ENCODE measurements at places on chromosomes 12 and 14.

DNA sequence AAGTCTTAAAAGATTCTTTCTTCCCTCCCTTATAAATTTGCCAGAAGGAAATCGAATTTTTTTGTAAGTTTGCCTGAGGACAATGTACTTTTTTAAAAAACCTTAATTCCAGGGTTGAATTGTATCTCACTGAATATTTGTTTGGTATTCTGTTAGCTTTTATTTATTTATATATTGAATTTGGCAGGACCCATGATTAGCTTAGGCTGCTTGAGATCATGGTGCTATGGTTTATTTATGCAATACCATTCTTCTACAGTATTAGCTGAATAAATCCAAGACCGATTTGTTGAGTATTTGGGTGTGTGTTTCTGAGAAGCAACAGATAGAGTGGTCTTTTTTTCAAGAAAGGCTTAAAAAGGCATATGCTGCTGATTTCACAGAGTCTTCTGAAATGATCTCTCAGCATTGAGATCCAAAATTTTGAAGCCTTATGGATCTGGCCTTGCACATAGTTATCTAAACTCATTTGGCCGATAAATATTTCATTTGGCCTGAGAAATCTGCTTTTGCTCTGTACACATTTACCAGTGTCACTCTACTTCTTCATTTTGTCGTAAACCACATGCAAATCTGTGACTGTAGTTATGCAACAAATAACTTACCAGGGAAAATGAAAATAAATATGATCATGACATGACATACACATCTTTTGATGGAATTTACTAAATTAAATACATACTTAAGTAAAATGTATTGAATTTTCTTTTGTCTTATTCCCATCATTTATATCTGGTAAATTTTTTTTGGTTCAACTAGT, 265.8 kb upstream of the FLRT2 start:
- DNase-seq, result no peak

GRCh38 chr12:3680919-3681594, 71.9 kb downstream of the CRACR2A start:
- no peak for DNase-seq

DNA sequence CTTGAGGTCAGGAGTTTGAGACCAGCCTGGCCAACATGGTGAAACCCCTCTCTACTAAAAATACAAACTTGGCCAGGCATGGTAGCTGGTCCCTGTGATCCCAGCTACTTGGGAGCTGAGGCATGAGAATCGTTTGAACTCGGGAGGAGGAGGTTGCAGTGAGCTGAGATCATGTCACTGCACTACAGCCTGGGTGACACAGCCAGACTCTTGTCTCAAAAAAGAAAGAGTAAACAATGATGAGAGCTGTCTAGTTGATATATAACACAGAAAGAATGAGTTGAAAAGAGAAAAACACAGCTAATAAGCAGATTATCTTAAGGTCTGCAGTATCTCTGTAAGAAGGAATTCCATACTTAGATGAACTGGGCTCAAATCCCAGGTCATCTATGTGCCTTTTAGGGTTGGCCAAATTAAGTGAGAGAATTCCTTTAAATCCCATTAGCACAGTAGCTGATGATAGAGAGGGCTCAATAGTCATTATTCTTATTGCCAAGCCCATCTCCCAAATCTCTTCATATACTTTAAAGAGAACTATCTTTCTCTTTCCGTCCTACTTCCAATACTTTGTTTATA, 31.1 kb upstream of the STRAP start:
- no peak for DNase-seq

GRCh38 chr12:95130096-95130495, 56.7 kb upstream of the NR2C1 start:
- DNase-seq, result no peak

GRCh38 chr12:15979096-15980092, 68.3 kb downstream of the DERA start:
- DNase-seq, result no peak

GRCh38 chr12:47382305-47382704, 302.5 kb upstream of the AMIGO2 start:
- no peak for DNase-seq

- no peak for DNase-seq
Observed at GRCh38 chr12:65005716-65006115, 115.4 kb downstream of the WIF1 start.

DNA sequence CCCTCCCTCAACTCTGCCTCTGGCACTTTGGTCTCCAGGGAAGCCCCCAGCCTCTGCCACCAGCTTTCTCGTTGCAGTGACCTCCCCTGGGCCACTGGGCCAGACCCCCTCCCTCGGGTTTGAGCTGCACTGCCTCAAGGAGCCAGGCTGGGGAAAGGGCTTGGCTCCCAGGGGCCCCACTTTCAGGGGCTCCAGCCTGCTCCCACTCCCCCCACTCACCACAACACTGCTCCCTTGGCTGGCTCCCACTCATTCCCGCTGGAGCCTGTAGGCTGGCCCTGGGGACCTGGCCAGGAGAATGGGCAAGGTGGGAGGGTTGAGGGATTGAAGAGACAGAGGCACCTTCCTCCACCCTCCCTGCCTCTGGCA, 19.3 kb upstream of the KIF26A start:
- no peak for DNase-seq

GRCh38 chr14:21320913-21321312, 41.0 kb downstream of the RPGRIP1 start:
- DNase-seq, result no peak

- DNase-seq, result no peak
Observed at GRCh38 chr12:130246560-130246959, 84.3 kb downstream of the FZD10 start.

Measured in Jurkat, Clone E6-1 (cell line).